ENCODE measurements at places on chromosomes 5 and 9. TPM values are rescaled to one million over a fixed set of nuclear protein-coding genes. Genes with fewer than 3 reads are reported as not detected.

DNA sequence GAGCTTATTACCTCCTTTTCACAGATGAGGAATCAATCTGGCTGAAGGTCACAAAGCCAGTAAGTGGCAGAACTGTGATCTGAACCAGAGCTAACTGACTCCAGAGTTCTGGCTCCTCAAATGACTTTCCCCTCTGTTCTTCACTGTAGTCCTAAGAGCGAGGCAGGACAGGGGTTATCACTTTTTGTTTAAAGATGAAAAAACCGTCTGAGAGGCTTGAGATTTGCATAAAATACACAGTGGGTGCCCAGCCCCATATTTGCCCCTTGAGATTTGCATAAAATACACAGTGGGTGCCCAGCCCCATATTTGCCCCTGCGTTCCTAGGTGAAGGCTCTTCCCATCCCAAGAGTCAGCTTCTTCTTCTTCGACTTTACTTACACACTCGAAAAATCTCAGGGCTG is 667 bp downstream of the FBXO10 start:
- no peak for DNase-seq

- DNase-seq: no peak
Measured at GRCh38 chr5:77644371-77645157, 6.1 kb upstream of the OTP start.

Gene RNF208
- 2.2 TPM for total RNA-seq

DNA sequence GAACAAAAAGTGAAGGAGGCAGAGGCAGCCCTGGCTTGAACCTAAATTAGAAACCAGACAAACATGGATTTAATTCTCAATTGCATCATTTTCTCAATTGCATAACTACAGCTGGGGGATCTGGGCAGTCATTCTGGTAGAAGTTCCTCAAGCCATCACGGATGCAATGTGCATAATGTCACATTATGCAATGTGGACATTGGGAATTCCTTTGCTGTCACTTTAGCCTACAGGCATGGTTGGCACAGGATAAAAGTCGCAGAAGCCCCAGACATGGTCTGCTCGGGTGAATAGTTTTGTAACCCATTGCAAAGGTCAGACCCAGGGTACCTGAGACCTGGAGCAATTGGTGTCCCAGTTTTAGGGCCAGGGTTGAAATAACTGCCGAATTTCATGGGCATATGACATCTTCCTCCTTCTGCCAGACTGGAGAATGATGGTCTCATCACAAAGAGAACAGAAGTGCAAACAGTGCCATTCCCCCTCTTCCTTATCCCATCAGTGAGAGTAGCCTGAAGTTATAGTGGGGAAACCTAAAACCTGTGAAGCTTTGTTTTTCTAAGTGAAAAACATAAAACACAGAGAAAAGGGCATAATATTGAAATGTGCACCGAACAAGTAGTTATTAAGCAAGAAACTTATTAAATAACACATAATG is 290.8 kb downstream of the MSX2 start:
- DNase-seq: no peak

Gene PCDHB13
- 4.2 TPM for total RNA-seq

GRCh38 chr9:4225291-4226028 is 74.4 kb downstream of the GLIS3 start:
- no peak for DNase-seq

GRCh38 chr5:33408816-33409215 is 31.9 kb upstream of the TARS1 start:
- DNase-seq: no peak

Gene ADAMTS2
- 24.5 TPM for total RNA-seq

DNA sequence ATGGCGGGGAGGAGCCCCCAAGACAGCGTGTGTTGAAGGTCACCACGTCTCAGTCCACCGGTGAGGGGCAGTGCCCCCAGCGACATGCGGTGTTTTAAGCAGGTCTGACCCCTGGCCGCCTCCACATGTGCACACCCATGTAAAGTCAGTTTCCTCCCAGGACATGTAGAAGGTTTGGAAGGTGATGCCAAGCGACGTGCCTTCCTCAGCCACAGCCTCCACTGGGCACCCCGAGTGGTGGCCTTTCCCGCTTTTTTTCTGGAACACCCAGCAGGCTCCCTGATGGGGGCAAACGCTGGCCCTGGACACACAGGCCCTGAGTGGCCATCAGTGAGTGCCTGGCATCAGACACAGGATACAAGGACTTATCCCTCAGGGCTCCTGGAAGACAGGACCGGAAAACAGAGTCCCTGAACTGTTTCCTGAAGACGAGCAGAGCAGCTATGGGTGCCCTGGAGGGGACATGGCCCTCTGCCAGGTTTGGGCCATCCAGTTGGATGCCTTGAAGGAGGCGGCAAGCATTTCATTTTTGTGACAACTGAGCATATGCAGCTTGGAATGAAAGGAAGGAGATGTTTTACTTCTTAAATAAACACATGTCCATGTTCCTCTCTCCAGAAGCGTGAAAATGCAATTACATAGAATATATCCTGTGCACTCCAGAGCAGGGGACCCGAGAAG is 275.8 kb upstream of the IRX2 start:
- no peak for DNase-seq

Gene PCDHGB6
- total RNA-seq: 14.6 TPM
